ENCODE measurements at places on chromosomes 12 and 14.

GRCh38 chr12:130953771-130954543 lies at the start of gene ADGRD1:
Gene ADGRD1 (plus strand): TSS chr12:130953907. CDS start chr12:130954466, 559 bp downstream.
- peak; percentile 26 for DNase-seq

DNA sequence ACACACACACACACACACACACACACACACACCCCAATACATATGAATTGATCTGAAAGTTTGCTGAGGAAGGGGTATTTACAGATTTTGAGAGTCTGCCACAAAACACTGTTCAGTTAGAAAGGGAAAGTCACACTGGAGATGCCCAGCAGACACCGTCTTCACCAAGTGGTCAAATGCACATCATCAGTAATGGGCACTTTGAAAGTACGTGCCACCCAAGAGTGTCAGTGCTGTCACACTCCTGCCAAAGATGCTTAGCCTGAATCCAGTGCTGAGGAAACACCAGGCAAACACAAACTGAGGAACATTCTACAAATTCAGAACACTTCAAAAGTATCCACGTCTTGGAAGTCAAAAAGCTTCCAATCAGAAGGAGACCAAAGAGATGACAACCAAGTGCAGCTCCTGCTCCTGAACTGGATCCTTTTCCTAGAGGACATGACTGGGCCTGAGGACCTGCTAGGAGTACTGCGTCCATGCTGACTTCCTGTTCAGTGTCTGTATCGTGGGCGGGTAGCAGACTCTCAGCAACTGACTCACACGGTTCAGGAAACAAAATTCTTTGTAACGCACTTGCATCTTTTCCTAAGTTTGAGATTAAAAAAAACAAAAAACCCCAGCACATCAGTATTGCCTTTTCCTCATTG lies 18.6 kb downstream of the PSMC1 start:
- no peak for DNase-seq

DNA sequence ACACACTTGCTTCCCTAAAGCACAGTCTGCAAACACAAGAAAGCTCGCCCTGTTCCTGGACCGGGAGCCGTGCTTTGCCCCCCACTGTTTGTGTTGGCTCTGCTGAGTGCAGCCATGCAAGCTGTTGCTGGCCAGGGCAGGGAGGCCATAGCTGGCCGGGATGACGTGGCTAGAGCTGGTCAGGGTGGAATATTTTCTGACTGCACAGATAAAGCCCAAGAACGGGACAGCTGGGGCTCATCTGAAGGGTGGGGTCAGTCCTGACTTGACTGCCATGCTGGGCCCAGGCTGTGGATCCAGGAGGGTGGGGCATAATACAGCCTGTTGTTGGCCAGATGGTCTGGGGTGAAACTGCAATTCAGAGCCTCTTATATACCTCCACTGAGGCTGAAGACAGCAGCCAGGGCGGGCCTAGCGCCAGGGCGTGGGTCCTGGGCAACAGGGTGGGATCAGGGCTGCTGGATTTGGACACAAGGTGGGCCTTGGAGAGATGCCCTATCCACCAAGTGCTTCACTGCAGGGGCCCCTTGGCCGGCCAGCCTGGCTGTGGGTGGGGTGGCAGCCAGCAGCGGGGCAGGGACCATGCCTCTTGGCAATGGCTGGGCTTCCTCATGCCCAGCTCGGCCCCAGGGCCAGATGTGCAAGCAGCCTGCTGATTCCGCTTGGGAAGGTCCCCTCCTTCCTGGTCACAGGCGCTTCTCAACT lies 14.8 kb downstream of the KMT5A start:
- DNase-seq: no peak

DNA sequence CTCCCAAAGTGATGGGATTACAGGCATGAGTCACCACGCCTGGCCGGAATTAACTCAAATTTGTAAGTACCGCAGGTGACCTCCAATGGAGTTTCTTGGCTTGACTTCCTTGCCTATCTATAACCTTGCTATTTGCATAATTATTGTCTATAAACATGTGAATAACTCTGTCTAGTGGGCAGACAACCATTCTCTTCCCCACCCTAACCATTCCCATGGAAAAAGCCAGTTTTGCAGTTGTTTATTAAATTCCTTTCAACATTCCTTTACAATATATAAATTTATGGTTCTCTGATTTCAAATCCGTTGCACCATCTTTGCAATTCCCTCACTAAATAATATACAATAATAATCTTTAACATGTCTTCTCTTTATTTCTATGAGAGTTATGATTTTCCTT lies 61.0 kb upstream of the ZDHHC17 start:
- no peak for DNase-seq

GRCh38 chr12:65603438-65604351 lies 220.6 kb upstream of the HMGA2 start:
- DNase-seq: no peak

- DNase-seq: no peak
Observed at GRCh38 chr14:101113108-101113612, 209.6 kb upstream of the RTL1 start.

GRCh38 chr12:1933342-1934051 lies 15.0 kb upstream of the CACNA2D4 start:
- no peak for DNase-seq

DNA sequence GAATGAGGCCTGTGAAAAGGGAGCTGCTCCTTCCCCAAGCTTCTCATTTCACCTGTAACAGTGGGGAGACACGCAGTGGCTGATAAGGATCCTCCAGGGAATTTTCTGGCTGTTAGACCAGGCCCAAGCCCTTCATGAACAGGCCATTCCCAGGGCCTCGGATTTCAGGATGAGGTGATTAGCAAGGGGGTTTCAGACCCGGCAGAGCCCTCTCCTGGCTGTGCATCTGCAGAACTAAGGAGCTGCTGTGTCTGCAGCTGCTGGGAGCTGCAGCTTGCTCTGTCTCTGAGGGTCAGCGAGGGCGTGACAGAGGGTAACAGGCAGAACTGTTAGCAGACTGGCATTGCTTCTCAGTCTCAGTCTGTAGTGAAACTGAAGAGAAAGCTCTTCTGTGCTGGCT lies 110.4 kb downstream of the KCNA5 start:
- no peak for DNase-seq

DNA sequence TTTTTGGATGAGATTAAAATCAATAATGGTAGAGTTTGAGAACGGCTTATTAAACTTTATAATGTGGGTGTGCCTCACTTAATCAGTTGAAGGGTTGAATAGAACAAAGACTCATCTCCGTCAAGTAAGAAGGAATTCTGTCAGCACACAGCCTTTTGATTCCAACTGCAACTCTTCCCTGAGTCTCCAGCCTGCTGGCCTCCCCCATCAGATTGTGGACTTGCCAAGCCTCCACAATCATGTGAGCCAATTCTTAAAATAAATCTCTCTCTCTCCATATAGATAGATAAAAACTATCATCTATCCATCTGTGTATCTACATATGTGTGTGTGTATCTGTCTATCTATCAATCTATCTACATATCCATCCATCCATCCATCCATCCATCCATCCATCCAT lies 127.4 kb upstream of the BTG1 start:
- no peak for DNase-seq

GRCh38 chr12:7142056-7142644 lies 12.0 kb downstream of the CLSTN3 start:
- DNase-seq: peak; percentile 48

GRCh38 chr12:68980476-68981212 lies 47.7 kb upstream of the CPM start:
- DNase-seq: no peak

- no peak for DNase-seq
Observed at GRCh38 chr14:61226015-61226654, 55.0 kb downstream of the TMEM30B start.

DNA sequence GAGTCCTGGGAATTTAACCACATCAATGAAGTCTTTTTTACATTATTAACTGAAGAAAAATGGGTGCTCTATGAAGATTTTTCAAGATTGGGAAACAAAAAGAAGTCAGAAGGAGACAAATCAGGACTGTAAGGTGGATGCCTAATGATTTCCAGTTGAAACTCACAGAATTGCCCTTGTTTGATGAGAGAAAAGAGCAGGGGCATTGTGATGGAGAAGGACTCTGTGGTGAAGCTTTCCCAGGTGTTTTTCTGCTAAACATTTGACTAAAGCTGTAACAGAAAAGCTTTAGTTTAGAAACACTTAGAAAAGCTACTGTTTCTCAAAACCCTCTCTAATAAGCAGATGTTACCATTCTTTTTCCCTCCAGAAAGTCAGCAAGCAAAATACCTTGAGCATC lies 5.8 kb downstream of the IRAK4 start:
- DNase-seq: no peak

DNA sequence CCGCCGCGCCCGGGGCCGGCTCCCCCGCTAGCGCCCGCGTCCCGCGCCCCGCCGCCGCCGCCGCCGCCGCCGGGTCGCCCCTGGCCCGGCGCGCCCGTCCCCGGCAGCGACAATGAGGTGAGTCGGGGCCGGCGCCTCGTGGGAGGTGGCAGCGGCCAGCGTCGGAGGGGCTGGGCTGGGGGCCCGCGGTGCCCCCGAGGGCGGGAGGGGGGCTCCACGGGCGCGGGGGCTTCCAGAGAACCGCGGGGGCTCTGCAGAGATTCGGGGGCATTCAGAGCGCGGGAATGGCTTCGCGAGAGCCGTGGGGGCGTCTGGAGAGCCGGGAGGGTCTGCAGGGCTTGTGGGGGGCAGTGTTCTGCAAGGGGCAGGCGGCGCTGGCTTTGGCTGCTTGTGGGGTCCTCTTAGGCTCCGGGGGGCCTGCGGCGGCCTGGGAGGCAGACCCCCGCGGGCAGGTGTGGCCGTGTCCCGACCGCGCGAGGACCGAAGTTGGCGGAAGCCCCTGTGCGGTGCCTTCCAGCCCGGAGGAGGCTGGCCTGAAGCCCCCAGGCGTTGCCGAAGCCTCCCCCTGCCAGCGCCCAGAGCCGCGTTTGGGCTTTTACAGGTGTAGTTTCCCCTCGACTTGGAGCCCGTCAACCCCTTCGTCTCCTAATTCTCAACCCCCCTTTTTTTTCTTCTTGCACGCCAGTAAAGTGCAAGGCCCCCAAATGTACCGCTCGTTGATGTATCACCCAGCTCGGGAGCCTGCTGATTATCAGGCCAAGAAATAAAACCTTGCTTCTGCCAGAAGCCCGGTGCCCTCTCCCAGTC lies 93.1 kb upstream of the EVL start:
- no peak for DNase-seq

DNA sequence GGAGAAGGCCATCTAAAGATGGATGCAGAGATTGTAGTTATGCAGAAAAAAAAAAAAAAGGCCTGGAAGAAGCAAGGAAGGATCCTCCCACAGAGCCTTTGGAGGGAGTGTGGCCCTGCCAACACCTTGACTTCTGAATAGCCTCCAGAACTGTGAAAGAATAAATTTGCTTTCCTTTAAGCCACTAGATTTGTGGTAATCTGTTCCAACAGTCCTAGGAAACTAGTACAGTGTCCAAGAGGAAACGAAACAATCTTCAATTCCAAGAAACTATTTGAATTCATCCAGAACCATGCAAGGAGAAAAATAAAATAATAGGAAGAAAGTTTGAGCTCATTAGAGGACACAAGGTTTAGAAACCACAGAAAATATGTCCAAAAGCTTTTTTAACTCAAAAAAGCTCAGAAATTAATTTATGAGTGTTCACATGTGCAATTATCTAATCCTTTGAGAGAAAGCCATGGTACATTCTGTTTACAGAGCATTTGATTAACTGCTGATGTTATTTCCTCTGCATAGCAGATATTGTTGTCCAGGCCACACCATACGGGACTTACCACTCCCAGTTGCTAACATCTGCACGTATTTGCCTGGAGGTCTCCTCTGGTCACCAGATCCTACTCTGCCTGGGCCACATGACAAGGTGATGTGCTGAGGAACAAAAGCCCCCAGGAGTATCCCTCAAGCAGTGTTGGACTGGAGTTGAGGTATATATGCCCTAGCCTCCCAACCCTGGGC lies 30.0 kb upstream of the STAB2 start:
- DNase-seq: no peak

DNA sequence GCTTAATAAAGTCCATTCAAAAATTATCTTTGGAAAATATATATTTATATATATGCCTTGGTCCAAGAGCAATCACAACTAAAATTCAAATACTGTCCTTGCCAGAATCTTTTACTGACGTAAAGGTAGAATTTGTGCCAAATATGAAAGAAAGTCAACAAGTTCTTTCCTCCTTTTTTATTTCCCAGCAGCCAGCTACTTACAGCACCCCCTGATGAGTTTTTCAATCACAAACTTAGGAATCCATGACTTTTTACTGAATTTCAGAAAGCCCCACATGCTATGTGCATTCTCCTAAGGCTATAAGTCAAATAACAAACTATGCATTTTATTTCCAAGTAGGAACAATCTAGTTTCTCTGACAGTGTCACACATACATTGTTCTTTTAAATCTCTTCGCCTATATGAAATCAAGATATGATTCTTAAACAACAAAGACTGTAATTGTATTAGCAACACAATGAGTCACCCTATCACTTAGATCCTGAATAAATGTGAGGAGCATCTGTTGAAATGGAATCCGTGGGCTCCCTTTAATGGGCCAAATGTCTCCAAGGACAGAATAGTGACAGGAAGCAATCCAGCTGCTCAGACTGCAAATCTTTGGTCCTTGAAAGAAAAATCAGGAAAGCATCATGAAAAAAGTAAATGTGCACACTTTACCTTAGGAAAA lies 271.4 kb downstream of the DUSP6 start:
- no peak for DNase-seq

- peak; percentile 66 for DNase-seq
Observed at GRCh38 chr12:51217133-51217967, 512 bp downstream of the POU6F1 start.

DNA sequence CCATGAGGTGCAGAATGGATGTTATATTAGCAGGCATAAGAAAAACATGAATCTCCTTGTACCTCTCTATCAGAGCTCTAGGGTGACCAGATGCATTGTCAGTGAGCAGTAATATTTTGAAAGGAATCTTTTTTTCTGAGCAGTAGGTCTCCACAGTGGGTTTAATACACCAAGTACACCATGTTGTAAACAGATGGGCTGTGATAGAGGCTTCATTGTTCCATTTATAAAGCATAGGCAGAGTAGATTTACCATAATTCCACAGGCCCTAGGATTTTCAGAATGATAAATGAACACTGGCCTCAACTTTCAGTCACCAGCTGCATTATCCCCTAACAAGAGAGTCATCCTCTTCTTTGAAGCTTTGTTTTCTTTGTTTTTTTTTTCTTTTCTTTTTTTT lies 185.2 kb downstream of the ERC1 start:
- DNase-seq: no peak

DNA sequence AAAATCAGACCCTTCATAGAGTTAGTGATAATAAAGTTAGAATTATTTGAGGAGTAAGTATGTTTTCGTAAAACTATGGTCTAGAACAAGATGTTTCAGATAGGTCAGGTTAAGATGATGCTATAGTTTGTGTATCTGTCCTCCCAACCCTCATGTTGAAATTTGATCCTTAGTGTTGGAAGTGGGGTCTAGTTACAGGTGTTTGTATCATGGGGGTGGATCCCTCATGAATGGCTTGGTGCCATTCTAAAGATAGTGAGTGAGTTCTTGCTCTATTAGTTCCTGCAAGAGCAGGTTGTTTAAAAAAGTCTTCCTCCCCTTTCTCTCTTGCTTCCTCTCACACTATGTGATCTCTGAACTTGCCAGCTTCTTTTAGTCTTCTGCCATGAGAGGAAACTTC lies 707.3 kb upstream of the FOXG1 start:
- no peak for DNase-seq

GRCh38 chr12:19694627-19695026 lies 255.3 kb downstream of the AEBP2 start:
- DNase-seq: no peak

- no peak for DNase-seq
Observed at GRCh38 chr12:72207486-72208409, 64.4 kb upstream of the TRHDE start.

GRCh38 chr12:64172143-64172970 lies 49.7 kb downstream of the KICS2 start:
- no peak for DNase-seq
